ENCODE measurements at places on chromosomes 2 and 18. TPM values are rescaled to one million over a fixed set of nuclear protein-coding genes. Genes with fewer than 3 reads are reported as not detected.

Gene SLC11A1
- 190 TPM for total RNA-seq

Gene CFAP210
- not detected for total RNA-seq

Gene IL1B
- 6.2 TPM for total RNA-seq

Gene CXCR1
- total RNA-seq: 0.41 TPM

Gene ALPG
- total RNA-seq: not detected

Gene KCNG2
- 1.5 TPM for total RNA-seq

Gene EML6
- total RNA-seq: 0.81 TPM

Gene ZBTB14
- 6.1 TPM for total RNA-seq

Gene LAMA3
- total RNA-seq: 34.2 TPM

DNA sequence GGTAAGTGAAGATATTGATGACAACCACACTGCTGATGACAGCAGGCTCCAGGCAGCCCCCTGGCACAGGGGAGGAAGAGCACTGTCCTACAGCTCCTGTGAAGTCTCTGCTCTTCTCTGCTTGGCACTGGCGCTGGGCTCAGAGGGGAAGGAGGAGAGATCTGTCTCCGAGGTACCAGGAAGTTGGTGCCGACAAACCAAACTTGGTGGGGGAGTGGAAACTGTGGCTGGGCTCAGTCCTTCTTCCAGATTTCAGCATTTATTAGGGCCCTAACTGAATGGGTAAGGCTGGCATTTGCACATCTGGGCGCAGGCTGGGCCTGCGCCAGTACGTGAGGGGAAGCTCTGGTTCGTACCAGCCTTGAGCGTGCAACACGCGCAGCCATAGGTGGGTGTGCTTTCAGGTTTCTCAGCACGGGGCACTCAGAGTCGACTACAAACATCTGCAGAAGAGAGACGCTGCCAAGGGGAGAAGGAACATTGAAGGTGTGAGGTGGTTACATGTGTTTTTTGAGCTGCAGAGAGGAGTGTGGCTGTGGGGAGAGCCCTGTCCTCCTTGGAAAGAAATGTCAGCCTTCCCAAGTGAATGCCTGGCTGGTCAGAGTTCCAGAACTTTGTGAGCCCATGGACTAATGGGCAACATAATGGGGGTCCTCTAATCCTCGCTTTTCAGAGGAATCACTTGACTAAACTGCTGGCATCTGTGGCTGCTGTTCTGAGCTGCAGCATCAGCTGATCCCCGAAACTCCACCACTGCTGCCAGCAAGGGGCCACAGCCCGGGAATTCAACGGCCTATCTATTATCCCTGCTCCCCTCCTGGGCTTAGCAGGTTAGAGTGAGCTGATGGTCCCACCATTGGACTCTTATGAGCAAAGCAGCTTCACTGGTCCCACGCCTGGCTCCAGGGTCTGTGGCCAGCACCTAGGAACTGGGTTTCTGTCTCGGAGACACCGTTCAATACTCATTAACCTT, 55.2 kb upstream of the SEMA4C start:
- DNase-seq: no peak

DNA sequence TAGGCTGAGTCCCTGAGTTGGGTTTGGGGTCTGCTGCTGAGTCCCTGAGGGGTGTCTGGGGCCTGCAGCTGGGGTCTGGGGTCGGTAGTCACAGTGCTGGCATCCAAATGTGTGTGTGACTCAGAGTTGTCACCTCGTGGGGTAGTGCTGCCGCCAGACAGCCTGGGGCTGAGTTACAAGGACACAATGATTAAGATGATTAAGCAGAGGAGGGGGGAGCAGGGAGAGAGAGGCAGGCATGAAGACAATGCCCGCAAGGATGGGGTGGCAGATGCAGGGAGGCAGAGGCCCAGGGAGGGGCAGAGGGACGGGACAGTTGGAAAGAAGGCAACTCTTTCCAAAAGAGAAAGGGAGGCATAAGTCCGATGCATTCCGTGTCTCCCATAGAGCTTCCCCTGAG, 120.2 kb downstream of the CELF4 start:
- DNase-seq: no peak

GRCh38 chr2:203861197-203861596, 6.4 kb upstream of the CTLA4 start:
- no peak for DNase-seq

DNA sequence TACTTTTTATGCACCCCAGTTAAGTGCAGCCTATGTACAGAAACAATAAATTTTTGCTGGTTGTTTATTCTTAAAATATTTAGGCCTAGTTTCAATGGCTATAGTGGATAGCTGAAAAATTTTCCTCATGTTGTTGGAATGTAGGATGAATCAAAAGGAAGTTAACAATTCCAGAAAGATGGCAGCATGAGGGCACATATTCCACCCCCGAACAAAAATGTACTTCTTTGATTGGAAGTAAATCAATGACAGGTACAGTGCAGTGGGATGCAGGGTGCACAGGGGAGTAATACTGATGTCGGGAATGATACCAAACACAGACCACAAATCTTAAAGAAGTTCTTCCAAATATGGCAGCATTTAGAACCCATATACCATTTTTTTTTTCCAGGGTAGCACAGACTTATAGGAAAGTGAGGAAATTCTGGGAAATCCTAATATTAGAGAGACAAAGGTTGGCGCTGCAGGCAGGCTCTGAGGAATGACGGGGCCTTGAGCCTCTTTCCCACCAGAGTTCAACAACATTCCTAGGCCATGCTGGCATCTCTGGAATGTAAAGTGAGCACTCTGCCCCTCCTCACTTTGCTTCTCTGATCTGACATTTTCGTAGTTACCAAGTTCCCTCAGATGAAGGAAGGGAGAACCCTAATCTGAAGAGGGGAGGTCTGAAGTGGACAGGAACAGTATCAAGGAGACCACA, 36.6 kb upstream of the IKZF2 start:
- no peak for DNase-seq

DNA sequence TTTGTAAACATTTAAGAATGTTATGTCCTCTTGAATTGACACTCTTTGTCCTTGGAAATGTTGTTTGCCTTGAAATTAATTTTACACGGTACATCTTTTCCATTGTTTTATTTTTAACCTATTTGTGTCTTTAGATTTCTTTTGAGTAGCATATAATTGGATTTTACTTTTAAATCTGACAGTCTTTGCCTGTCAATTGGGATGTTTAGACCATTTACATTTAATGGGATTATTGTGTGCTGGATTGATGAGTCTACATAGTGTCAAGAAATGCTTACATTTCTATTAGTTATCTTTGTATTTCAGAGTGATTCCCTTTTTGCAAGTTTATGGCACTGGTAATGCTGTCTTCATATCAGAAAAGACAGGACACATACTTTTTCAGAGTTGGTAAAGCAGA, 61.5 kb downstream of the BABAM2 start:
- DNase-seq: no peak

DNA sequence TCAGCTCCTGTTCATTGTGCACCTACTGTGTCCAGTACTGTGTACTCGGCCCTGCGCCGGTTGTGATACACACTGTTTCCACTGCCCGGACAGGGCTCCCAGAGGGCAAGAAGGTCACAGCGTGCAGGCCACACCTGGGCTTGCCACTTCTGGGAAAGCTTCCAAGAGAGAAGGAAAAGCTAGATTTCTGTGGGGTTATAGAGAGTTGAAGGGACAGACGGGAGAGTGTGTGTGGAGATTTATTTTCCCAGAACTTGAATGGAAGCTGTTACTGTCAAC, 3.8 kb upstream of the CNDP1 start:
- DNase-seq: no peak

DNA sequence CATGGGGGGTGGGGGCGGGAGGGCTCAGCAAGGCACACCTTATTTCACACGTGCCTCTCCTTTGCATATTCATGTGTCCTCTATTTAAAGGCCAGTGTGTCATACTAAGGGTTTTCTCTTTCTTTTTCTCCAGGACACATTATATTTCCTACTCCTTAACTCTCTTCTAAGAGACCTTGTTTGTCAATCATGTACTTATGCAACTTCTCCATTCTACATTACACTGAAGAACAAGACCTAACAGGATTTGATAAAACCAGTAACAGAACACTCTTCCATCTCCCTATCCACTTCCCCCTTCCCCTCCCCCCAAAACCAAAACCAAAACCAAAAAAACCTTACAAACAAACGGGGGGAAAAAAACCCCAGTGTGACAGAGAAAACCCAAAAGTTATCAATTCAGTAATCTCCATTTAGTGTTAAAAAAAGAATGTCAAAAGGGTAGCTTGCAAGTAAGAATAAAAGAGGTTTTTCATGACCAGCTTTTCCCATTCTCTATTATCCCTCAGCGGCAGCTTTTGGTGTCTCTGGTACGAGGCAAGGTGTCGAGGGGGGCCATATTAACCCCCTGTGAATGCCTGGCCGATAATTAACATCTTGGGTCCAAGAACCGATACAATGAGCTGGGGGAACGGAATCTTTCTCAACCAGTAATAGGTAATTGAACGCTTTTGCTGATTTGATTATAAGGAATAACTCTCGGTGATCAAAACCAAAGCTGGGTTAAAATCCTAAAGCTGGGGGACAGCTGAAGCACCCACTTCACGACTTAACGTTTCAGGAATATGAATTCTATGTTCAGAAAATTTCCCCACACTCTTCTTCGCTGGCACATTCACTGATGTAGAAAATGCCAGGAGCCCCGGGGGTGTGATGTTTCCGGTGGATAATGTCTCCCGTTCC, 191.0 kb upstream of the TCF4 start:
- no peak for DNase-seq

GRCh38 chr2:201628545-201628944, 14.8 kb downstream of the TMEM237 start:
- no peak for DNase-seq

GRCh38 chr2:98615481-98615880, 7.1 kb downstream of the UNC50 start:
- no peak for DNase-seq

- no peak for DNase-seq
Measured at GRCh38 chr2:21175895-21176646, 52.3 kb downstream of the TDRD15 start.

GRCh38 chr2:16774091-16774490, 108.5 kb upstream of the CYRIA start:
- no peak for DNase-seq

DNA sequence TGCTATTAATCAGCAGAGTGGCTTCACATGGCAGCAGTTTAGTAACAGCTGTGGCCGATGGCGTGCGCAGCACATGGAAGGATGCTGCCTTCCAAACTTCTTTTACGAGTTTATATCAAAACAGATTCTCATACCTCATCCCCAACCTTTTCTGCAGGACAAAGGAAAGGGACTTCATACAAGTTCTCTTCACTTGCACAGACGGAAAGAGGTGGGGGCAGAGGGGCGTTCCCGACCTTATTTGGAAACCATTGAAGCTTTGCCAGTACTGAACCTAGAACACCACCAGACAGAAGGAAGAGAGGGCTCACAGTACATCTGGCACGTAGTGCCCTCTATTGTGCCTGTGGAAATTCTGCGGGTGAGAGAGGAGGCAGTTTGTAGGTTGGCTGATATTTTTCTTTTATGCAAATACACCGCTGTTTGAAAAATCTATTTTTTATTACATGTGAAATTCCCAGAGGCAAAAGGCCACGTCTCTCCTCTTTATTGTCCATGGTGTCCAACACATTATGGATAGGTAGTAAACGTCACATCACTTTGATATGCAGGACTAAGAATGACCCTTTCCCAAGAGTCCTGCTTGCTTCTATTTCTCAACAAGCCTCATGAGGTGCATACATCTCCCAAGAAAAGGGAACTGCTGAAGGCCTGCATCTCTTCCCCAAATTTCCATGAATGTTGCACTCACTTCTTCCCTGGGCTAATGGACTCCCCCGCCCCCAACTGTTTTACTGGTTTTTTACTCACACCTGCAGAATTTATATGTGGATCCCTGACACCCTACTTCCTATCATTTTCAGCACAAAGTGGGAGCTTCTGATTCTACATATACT, 31.3 kb downstream of the COLEC12 start:
- DNase-seq: no peak

DNA sequence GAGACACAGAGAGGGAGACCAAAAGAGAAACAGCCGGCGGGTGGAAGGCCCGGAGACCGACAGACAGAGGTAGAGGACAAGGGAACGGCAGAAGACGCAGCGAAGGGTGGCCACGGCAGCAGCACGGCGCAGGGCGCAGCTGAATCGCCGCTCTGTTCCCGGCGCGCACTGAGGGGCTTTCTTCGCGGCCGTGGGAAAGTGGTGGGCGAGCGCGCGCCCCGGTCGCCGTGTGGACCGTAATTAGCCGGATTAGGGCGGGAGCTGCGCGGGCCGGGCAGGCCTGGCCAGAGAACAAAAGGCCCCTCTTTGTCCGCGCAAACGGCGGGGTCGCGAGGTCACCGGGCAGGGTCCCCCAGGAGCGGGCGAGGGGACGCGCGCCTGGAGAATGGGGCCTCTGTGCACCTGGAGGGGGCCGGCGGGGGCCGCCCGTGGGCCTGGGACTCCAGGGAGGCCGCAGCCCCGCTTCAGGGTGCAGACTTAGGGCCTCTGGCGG, 158.3 kb downstream of the ZFP36L2 start:
- no peak for DNase-seq

DNA sequence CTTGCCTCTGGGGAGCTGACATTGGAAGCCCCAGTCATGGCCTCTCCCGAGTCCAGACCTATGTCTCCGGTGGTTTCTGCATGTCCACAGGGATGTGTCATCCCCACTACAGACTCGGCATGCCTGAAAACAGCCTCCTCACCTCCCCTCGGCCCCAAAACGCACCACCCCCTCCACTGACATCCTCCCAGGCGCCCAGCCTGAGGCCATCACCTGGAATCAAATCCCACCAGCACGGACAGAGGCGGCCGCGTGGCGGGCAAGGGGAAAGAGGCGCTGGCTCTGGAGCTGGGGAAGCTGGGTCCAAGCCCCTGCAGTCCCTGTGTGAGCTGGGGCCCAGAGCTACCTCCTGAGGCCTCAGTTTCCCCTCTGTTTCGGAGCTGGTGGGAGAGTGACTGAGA, 69.9 kb upstream of the SMAD7 start:
- DNase-seq: no peak

GRCh38 chr2:51472783-51473182, 440.9 kb upstream of the NRXN1 start:
- no peak for DNase-seq

DNA sequence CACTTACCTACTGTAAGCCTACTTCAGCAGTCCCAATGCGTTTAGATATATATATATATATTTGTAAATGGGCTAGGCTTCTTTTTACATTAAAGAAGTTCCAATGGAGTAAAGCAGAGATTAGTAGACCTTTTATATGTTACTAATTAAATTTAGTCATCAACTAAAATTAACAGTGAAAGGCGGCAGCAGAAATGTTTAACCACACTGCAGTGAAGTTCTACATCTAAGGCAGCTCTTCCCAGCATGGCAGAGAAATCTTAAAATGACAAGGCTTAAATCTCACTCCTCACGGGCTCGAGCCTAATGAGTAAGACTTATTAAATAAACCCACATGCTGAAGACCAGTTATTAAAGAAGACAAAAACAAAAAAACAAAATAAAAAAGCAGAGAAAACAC, 19.1 kb upstream of the KANSL1L start:
- DNase-seq: no peak

GRCh38 chr2:242015108-242016065, 145.9 kb downstream of the RTP5 start:
- DNase-seq: no peak

All from thoracic aorta (tissue), 2 donors.